Stimulated activated CD4-positive, alpha-beta T cell treated with anti-CD3 and anti-CD28 coated beads, Interleukin-4, amount 100 ng/mL, for 1 hour (primary cell): ENCODE measurements at places on chromosomes 2 and 18.

- DNase-seq, result no peak
Observed at GRCh38 chr2:65366595-65367125, 65.7 kb downstream of the SPRED2 start.

DNA sequence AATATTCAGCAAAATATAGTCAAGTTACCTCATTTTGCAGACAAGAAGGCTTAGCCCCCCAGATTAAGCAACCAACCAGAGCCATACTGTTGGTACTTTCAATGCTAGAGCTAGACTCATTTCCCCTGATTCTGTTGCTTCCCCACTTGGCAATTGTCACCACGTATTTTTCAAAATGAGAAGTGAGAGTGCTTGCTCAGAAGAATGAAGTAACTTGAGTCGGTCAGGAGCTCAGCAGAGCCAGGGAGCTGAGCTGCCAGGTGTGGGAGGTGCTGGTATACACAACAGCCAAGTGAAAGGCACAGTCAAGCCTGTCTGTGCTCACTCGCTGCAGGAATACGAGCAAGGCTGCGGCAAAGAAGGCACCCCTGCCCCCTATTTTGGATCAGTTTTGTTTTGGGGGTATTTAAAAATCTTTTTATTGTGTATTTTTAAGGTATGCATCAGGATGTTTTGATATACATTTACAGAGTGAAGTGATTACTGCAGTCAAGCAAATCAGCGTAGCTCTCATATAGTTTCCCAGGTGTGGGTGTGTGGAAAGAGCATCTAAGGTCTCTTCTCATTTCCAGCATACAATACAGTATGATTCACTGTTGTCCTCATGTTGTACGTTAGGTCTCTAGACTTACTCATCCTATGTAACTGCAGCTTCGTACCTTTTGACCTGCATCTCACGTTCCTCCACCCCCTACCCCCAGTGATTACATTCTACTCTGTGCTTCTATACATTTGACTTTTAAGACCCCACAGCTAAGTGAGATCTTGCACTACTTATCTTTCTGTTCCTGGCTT, 62.4 kb downstream of the MRPS9 start:
- DNase-seq, result no peak

DNA sequence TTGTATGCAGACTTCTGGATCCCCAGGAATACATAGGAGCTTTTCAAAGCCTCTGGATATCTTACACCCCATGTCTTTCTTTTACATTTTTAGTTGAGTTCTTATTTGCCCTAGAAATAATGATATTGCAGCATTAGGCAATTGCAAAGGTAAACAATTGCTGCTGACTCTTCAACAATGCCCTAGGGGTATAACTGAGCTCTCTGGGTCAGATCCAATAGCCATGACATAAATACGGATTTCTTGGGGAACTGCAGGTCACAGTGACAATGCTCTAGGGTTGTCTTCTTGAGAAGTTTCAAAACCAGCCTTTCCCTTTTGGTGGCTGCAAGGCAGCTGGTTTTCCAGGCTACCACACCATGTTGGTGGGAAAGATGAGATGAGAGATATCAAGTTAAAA, 16.5 kb upstream of the OR6B3 start:
- DNase-seq, result no peak

DNA sequence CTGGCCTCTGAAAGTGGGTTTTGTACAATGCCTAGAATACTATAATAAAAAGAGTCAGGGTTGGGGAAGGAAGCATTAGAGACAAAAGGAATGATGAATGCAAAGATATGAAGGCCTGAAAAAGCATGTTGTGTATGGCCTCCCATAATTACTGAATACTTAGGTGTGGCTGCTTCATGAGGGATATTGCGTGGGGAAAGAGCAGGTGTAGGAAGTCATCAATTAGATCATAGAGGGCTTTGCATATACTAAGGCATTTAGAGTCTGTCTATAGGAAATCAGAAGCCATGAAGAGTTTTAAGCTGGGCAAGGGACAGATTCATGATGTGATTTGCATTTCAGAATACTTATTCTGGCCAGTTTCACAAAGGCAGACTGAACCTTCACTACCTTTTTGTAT, 48.2 kb downstream of the NCOA1 start:
- no peak for DNase-seq

GRCh38 chr2:164651361-164651760, 30.1 kb upstream of the GRB14 start:
- DNase-seq, result no peak

DNA sequence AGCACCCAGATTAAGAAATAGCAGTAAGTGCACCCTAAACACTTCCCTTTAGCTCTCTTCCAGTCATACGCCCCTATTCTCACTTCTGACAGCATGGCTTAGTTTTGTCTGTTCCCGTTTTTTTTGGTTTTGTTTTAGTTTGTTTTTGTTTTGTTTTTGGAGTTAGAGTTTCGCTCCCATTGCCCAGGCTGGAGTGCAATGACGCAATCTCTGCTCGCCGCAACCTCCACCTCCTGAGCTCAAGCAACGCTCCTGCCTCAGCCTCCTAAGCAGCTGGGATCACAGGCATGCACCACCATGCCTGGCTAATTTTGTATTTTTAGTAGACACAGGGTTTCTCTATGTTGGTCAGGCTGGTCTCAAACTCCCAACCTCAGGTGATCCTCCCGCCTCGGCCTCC, 2067.7 kb downstream of the SUCLG1 start:
- DNase-seq, result no peak
